Natural killer cell (primary cell): ENCODE measurements at places on chromosomes 1 and 21.

DNA sequence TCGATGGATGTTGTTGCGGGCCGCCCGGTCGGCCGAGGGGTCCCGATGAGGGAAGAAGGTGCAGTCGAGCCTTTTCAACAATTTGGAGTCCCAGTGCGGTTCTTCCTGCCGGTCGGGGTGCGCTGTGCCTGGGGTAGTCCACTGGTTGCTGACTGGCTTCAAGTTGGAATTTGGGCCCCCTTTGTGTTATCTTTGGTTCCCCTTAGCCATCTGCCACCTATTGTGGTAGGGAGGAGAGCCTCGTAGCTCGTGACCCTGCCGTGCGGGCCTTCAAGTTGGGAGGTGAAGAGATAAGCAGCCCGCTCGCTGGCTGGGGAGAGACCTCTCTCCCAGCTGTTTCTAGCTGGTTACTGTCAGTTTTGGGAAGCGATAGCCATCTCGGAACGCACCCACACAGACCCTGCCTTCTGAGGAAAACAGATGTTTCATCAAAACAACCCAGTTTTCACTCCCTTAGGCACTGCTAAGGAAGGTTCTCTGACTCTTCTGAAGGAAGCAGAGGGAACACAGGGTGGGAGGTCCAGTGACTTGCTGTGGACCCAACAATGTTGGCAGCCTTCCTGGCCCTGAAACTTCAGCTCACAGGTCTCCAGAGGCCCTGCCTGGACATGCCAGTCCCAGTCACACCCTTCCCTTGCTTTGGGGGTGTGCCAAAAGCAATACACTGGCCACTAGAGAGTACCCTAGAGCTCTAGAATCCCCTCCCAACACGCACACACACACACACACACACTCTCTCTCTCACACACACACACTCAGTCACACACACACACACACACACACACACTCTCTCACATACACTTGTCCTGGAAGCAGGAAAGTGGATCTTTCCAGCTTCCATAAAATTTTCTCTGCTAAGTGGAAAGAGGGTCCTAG, 1.0 kb downstream of the BTG2 start:
- DNase-seq: peak; percentile 63

DNA sequence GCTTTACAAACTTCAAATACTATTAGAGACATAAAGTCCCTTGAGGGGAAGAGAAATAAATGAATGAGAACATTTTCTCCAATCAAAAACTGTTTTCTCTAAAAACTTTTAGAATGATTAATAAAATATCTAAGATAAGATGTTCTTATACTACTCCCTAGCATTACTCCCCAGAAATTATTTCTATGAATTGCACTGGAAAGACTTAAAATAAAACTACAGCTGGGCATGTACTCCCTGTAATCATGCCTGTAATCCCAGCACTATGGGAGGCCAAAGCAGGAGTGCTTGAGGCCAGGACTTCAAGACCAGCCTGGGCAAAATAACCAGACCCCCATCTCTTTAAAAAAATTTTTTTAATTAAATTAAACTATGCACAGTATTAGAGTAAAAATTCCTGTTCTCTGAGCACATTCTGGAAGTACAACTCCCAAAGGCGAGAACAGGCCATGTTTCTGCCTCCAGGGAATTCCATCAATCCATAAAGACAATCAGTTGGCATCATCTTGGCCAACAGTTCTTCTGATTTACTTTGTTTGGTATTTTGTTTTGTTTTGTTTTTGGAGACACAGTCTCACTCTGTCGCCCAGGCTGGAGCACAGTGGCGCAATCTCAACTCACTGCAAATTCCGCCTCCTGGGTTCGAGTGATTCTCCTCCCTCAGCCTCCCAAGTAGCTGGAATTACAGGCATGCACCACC, 77.9 kb downstream of the TGFBR3 start:
- no peak for DNase-seq

DNA sequence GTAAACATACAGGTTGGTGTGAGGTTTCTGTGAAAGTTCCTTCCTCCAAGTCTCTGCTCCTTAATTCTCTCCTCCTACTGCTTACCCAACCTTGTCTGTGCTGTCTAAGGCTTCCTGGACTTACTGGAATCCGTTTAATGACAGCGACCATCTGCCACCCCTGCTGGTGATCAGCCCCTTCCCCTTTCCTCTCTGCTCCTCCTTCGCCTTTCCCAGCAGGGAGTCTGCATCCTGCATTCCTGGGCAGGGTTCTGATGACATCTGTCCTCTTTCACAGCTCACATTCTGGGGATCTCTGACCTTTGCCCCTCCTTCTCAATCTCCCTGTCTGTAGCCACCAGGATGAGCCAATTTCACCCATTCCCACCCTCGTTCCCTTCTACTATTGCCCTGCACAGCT, 66.5 kb downstream of the KIRREL1 start:
- no peak for DNase-seq

GRCh38 chr1:155975375-155976061, 2.8 kb downstream of the ARHGEF2 start:
- no peak for DNase-seq

GRCh38 chr1:81912383-81912782, 111.6 kb downstream of the ADGRL2 start:
- DNase-seq: no peak

DNA sequence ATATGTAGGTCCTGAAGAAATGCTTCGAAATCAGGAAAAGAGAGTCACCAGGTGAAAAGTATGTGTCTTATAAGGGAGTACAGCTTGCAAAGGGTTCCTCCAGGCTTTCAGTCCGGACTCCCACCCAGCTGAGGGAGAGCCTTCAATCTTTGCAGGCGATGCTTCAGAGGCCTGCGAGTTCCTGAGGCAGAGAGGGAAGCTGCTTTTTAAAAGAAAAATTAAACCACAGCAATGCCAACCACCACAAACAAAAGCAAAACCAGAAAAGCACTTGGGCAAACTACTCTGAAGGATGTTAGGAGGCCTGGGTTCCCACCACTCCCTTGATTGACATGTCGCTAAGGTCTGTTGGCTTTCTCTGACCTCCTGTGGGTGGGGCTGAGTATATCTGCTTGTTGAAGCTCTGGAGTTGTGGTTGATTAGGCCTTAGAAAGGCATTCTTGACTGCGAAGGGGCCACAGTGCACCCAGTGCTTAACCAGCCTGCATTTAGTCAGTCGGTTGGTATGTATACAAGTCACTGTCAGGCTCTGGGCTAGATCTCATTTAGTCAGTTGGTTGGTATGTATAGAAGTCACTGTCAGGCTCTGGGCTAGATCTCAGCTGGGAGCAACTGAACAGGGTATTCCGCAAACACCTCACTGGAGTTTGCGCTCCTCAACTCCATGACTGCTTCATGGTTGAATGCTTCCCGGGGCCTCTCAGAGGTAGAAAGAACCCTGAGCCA, 1.2 kb downstream of the NIPAL3 start:
- DNase-seq: peak; percentile 78
